Hematopoietic multipotent progenitor cell treated with erythropoietin and hydrocortisone succinate and interleukin-3 and kit ligand, for 4 days (in vitro differentiated cells): ENCODE measurements at places on chromosomes 5 and 9.

DNA sequence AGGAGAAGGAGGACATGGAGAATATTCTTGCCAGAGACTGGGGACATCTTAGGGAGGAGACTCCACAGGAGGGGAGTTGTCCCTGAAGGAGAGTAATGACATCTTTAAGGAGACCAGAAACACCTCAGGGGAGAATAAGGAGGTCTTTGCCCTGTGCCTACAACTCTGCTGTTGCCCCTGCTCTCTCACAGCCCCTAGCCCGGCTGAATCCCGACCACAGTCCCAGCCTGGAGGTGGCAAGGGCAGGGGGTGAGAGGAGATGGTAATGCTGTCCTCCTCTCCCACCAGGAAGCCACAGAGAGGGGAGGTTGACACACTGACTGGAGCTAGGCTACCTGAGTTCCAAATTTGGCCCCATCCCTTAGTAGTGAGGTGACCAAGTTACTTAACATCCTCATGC lies 30.2 kb upstream of the ENHO start:
- no peak for DNase-seq

- DNase-seq: peak; percentile 62
These were observed 56.5 kb upstream of the RNF38 start for GRCh38 chr9:36456480-36457065.

GRCh38 chr5:159797261-159797970 lies 118.9 kb upstream of the ADRA1B start:
- DNase-seq: no peak

- no peak for DNase-seq
These were observed 7.8 kb downstream of the GZMA start for GRCh38 chr5:55110217-55110616.

GRCh38 chr9:99231711-99232110 lies 9.6 kb downstream of the SEC61B start:
- DNase-seq: peak; percentile 64

GRCh38 chr9:91818647-91819403 lies 131.2 kb downstream of the ROR2 start:
- DNase-seq: no peak

DNA sequence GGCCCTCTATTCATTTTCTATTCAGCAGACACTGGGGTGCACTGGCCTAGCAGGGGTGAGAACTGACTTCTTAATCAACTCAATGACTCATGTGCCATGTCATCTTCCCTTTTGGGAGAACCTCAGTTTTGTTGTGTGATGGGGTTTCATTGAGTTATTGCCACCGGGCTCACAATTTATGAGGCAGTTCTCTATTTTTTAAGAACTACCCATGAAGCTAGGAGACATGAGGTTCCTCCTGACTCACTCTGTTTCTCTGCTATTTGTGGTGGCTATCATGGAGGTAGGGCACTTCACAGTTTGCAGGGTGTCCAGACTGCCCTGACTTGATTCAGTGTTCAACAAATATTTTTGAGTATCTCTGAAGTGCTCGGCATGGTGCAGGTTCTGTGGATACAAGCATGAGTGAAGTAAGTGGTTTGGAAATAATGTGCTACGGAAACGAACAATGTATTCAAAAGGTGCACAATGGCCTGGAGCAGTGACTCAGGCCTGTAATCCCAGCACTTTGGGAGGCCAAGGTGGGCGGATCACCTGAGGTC lies 39.3 kb downstream of the SPARC start:
- no peak for DNase-seq

GRCh38 chr9:70802206-70802605 lies 319.2 kb downstream of the TRPM3 start:
- DNase-seq: no peak

DNA sequence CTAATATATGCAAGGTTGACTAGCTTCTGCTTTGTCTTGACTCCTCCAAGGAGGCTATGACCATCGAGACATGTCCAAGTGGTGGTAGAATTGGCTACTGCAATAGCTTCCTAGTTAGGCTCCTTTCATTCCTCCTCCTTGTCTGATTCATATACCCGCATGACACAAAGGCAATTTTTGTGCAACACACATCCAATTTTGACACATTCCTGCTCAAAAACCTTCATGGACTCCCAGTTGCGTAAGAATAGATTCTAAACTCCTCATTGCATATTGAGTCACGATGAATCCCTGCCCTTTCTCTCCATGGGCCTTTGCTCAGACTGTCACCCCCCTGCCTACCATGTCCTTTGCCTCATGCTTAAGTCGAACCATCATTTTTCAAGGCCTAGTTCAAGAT lies 344.5 kb downstream of the ACTL7B start:
- no peak for DNase-seq

- no peak for DNase-seq
These were observed 23.0 kb downstream of the INIP start for GRCh38 chr9:112694706-112695555.

DNA sequence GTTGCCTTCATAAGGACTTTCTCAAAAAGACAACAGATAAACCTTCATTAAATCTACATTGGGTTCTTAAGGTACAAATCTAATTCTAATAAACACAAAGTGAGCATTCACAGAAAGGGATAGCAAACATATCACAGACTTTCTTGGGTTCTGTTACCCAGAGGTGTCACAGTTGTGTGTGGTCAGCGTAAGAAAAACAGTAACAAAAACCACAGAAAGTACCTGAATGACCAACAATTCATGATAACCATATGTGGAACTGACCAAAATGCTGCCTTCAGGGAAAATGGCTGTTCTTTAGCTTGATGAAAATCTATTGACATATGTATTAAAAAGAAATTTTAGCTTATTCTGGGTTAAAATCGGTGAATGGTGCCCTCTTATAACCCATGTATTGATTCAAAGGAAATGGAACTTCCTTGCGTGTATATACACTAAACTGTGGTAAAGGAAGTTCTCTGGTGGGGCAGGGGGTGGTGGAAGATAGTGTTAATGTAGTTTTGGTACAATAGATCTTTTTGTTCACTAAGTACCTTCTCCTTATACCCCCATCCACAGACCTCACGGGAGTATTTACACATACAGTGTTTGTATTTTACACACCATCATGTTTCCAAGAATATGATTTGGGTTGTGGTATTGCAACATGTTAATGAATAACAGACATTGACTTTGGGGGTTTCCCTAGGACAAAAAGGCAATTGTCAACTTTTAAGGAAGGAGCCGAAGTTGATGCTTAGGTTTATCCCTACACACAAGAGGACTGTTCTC lies 152.5 kb downstream of the APBA1 start:
- DNase-seq: no peak

DNA sequence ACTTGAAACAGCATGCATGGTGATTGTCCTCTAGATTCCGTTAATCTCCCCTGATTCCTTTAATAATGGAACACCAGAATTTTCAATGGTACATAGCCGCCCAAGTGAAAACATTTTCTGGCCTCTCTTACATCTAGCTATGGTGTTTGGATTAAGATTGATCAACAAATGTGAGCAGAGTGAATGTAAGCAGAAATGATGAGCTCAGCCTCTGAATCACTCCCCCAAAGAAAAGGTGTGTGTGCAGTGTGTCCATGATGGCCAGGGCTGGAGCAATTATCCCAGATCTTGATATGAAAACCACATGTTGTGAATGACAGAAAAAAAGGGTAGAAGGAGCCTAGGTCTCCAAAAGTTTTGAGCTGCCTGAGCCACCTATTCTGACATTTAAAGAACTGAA lies 55.3 kb downstream of the OR2K2 start:
- DNase-seq: no peak

DNA sequence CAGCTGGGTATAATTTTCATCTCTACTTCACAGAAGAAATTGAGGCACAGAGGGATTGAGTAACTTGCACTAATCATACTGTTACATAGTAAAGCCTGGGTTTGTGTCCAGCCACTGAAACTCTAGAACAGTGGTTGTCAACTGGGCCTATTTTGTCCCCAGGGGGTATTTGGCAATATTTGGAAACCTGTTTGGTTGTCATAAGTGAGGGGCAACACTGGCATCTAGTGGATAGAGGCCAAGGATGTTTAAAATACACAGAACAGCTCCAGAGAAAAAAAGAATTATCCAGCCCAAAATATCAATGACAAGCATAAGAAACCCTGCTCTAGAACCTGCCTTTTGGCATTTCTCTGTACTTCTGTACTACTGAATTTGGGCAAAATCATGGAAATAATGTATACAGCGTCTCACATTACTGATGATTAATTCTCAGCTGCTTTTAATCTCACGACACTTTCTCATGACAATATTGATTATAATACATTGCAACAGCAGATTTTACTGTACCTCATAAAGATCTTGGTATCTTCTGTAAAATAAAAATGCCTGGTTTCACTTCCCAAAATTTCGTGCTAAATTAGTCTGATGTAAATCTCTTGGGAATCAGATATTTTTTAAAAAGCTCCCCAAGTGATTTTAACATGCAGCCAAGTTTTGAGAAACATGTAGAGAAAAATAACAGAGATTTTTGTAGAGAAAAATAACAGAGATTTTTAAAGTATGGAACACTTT lies 112.7 kb downstream of the RORB start:
- no peak for DNase-seq

GRCh38 chr5:131389096-131389868 lies 125.4 kb downstream of the CDC42SE2 start:
- DNase-seq: no peak

DNA sequence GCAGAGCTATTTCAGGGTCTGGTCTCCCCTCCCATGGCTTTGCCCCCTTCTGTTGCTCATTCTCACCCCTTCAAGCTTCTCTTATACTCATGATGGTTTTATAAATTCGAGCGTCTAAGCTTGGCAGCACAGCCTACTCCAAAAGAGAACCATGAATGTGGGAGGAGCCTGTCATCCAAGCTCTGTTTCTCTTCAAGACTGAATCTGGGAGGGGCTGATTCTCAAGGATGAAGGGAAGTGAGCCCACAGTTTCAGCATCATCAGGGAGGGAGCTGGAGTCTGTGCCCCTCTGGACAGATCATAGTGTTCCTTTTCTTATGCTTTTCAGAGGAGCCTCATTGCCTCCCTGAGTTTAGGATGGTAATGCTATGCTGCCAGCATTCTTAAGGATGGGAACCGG lies 168.6 kb downstream of the CFAP90 start:
- DNase-seq: no peak

- DNase-seq: no peak
These were observed 32.3 kb upstream of the KIF2A start for GRCh38 chr5:62273687-62274086.

DNA sequence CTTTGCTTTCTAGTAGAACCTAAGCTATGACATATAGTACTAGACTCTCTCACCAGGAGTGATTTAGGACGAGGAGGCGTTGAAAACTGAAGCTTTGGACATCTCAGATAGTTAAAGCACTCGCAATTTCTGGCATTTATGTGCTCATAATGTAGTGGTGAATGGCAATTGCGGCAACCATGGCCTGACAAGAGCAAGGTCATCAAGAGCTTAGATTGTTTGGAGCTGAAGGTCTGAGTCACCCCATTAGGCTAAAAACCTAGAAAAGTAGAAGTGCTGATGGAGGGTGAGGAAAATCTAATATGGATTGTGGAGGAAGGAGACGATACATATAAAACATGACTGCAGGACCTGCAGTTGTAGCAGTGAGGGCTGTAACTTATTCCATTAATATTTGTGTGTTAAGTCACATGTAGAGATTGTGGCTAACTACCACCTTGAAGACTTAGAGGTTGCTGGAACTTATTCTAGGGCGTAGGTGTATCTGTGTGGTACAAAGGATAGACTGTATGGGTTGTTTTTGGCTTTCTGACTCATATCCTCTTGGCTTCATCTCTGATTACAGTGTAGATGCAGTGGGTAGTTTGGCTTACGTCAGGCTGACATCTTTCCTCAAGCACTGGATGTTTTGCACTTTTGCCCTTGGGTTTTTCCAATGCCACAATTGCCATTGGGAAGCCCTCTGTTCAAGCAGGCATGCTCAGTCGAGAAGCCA lies 138.9 kb upstream of the CDKN2B start:
- no peak for DNase-seq

- DNase-seq: no peak
These were observed 25.0 kb upstream of the STARD4 start for GRCh38 chr5:111537141-111538024.

GRCh38 chr5:149754172-149754880 lies 24.2 kb downstream of the PPARGC1B start:
- DNase-seq: no peak

DNA sequence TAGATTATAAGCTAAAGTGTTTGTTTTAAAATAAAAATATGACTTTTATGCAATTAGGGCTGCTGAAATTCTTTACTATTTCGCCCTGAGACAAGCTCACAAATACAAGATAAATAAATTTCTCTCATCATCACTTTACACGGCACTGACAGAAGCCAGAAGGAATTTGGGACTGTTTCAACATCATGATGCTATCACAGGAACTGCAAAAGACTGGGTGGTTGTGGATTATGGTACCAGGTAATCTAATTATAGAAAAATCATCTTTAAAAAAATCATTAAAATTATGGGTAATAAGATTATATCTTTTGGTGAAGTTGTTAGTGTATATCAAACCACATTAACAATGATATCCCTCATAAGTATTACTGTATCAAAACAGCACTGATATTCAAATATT lies 95.0 kb downstream of the MAN2A1 start:
- no peak for DNase-seq
